ENCODE measurements at places on chromosomes 3 and 15.

GRCh38 chr15:62524848-62525247 lies 359.8 kb upstream of the C2CD4B start:
- no peak for DNase-seq

DNA sequence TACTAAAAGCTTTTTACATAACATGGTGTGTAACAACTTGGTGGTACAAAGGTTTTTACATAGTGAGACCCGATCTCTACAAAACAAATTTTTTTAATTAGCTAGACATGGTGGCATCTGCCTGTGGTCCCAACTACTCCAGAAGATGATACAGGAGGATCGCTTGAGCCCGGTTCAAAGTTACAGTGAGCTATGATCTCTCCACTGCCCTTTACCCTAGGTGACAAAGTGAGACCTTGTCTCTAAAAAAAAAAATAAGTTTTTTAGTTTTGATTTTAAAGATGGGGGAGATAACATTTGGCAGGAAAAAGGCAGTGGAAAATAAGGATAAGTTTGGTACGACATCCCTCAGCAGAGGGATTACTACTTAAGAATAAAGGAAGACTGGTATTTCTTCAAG lies 5.9 kb downstream of the FAM162A start:
- DNase-seq = no peak

- DNase-seq = no peak
Observed at GRCh38 chr15:66620744-66621344, 55.0 kb upstream of the LCTL start.

DNA sequence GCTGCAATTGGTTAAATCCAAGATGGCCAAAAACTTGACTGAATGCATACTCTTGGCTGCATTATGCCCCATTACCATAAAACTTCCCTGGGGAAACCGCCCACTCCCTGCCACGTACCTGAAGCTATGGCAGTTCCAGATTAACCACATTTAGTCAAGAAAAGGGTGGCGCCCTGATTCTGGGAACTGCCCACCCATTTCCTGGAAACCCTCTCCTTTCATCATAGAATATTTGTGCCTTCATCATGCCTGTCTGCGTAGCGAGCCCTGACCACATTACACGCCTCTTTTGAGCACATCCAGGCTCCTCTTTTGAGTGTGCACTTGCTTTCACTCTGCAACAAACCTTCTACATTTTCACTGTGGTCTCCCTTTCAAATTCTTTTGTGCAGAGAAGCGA lies 5.2 kb downstream of the LINS1 start:
- DNase-seq = peak; percentile 96

- DNase-seq = peak; percentile 84
Observed at GRCh38 chr3:39000008-39000450, 51.7 kb downstream of the SCN11A start.
